ENCODE measurements at places on chromosomes 16 and 17. TPM values are rescaled to one million over a fixed set of nuclear protein-coding genes. Genes with fewer than 3 reads are reported as not detected.
A peak's percentile ranks its signal among the peaks of the same experiment; 100 is the strongest.

- DNase-seq = peak; percentile 87
These were observed 26.0 kb upstream of the HNF1B start for GRCh38 chr17:37770631-37771518.

DNA sequence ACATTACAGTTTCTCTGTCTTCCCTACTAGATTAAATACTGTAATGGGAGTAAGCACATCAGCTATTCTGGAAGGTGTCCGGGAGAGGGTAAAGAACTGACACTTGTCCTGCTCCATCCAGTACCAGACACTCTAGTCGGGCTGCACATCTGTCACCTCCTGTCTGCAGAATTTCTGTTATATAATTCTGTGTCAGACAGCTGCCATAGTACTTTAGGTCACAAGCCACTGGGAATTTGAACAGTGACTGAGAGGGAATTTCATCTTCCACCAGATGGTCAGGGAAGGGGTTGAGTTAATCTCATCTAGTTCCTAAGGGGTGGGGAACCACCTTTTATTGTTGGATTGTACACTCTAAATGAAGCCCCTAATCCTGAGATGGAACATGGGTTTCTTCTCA is 58.6 kb upstream of the NUDT7 start:
- no peak for DNase-seq

DNA sequence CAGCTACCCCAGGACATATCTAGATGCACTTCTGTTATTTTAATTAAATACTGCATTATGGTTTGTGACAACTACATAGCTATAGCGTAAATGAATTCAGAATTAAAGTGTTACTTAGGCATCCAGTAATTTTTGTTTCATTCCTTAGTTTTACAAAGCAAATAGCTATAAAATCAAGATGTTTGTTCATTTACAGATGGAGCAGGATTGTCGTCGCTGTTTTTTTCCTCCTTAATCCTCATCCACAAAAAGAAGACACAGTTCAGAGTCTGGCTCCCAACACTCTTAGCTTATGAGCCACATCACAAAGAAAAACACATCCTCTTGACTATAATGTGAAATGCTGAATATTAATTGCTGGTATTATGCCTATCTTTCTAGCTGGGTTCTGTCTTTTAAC is 43.7 kb downstream of the SNX11 start:
- DNase-seq = no peak

DNA sequence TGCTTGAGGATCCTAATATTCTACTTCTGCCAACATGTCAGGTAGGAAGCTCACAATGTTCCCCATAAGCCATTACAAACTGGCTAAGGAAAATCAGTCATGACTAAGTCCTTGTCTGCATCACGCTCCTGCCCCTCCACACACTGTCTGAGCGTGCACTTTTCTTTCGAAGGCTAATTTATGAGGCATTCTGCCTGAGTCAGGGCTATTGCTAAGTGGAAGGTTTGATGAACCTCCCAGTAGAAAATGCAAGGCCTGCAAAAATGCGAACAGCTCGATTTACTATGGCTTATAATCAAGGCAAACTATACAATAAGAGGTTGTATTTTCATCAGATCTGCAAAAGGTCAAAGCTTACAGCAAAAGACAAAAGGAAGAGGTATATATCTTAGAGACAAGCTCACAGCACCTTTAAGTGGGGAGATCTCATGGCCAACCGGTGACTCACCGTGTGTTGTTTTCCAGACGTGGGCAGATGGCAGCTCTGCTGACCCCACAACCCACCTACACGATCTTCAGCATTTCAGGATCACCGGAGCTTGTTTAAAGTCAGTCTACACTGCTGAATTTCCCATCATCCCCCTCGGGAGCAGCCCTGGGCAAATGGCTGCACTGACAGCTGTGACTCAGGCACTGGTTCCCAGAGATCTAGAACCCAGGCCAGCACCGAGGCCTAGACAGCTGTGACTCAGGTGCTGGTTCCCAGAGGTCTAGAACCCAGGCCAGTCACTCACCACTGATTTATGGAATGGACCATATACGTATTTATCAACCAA is 26.1 kb downstream of the MEAK7 start:
- DNase-seq = peak; percentile 51

GRCh38 chr17:59406808-59407381 is 75.4 kb downstream of the YPEL2 start:
- no peak for DNase-seq

GRCh38 chr17:45293413-45294211 is 23.2 kb downstream of the MAP3K14 start:
- DNase-seq = no peak

GRCh38 chr16:57567691-57568090 is 25.2 kb downstream of the ADGRG5 start:
- peak; percentile 81 for DNase-seq

DNA sequence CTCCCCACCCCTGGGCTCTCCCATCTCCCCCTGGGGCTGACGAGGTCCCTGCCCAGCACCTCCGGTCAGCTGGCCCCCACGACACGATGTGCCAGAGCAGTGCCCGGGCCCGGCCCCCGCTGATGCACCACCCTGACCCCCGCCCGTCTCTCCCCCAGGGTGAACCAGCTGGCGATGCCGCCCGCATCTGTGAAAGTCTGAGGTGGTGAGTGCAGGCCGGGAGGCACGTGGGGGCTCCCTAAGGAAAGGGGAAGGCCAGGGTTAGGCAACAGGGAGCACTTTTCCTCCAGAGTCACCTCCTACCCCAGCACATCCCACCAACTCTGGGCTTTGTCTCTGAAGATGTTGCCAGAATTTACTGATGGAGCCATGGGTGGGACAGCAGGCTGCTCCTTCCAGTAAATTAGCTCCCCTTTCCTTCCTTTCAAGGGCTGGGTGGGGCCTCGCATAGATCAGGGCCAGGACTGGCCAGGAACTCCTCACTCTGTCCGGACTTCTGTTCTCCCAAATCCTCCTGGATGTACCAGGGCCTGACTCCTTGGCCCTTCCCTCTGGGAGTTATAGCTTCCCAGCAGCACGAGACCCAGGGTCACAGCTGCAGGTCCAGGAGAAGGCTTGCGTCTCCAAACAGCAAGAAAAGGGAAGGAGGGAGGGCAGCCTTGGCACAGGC is 18.3 kb downstream of the MYBBP1A start:
- DNase-seq = no peak

DNA sequence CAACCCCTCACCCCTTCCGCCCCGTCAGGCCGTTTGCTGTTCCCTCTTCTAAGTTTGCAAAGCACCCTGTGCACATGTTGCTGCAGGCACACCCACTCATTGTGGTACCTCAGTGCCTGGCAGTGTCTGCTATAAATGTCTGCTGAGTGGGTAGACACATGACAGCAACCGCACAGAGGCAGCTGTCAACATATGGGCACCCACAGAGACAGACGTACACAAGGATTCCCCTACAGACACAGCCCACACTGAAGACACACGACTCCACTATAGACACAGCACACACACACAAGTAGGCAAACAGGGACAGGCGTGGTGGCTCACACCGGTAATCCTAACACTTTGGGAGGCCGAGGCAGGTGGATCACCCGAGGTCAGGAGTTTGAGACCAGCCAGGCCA is 17.8 kb upstream of the CRK start:
- no peak for DNase-seq

GRCh38 chr17:61849674-61850073 is 13.7 kb downstream of the BRIP1 start:
- DNase-seq = no peak

DNA sequence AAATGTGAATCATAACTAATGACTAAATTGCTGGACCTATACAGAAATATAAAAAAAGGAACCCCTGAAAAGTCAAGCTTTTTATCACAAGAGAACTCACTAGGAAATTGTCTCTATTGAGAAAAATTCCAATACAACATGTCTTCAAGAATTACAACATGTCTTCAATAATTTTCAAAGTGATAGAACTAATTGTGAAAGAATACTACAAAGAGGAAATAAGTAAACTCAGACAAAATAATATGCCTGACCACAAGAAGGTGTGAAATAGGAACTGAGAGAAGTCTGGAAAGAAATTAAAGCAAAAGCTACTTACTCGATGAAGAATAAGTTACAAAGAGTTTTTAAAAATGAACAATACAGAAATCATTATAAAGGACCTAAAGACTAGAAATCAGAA is 29.9 kb upstream of the OR1G1 start:
- no peak for DNase-seq

- DNase-seq = no peak
These were observed 1.1 kb downstream of the CFAP119 start for GRCh38 chr16:30760577-30761426.

Gene CA7
- total RNA-seq = not detected

Gene AP1G1
- 73.0 TPM for total RNA-seq

Gene C17orf107
- total RNA-seq = 0.78 TPM

Gene SNX20
- total RNA-seq = not detected

Gene KRT27
- not detected for total RNA-seq

Gene ITGB4
- total RNA-seq = 524 TPM

Measured in osteocyte (in vitro differentiated cells).